ENCODE measurements at places on chromosomes 3 and 15.
A peak's percentile ranks its signal among the peaks of the same experiment; 100 is the strongest.

- no peak for DNase-seq
Measured at GRCh38 chr3:186025161-186025560, 83.7 kb downstream of the ETV5 start.

DNA sequence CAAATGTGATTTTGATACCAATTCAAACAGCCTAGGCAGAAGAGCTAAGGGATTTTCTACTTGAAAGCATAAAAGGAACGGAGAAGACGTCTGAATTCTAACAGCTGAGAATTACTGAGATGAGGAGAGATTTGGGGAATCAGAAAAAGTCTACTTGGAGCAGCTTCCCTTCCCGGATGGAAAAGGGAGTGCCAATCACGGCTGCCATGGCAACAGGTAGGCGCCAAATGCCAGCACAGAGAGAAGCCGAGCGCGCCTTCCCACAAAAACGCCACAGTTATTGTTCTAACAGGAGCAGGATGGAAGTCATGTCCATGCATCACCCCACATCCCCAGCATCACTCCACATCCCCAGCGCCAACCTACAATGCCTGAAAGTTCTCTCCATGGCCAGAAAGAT, 63.5 kb upstream of the PRR20G start:
- no peak for DNase-seq

DNA sequence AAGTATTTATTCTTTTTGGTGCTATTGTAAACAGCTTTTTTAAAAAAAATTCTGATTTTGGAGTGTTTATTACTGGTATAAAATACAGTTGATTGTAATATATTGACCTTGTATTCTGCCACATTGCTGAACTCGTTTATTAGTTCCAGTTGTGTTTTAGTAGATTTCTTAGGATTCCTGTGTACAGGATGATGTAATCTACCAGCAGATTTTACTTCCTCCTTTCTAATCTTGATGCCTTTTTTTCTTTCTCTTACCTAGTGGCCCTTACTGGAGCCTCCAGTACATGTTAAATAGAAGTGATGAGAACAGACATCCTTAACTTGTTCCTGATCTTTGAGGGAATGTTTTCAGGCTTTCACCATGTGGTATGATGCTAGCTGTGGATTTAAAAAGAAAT, 70.4 kb upstream of the KY start:
- no peak for DNase-seq

DNA sequence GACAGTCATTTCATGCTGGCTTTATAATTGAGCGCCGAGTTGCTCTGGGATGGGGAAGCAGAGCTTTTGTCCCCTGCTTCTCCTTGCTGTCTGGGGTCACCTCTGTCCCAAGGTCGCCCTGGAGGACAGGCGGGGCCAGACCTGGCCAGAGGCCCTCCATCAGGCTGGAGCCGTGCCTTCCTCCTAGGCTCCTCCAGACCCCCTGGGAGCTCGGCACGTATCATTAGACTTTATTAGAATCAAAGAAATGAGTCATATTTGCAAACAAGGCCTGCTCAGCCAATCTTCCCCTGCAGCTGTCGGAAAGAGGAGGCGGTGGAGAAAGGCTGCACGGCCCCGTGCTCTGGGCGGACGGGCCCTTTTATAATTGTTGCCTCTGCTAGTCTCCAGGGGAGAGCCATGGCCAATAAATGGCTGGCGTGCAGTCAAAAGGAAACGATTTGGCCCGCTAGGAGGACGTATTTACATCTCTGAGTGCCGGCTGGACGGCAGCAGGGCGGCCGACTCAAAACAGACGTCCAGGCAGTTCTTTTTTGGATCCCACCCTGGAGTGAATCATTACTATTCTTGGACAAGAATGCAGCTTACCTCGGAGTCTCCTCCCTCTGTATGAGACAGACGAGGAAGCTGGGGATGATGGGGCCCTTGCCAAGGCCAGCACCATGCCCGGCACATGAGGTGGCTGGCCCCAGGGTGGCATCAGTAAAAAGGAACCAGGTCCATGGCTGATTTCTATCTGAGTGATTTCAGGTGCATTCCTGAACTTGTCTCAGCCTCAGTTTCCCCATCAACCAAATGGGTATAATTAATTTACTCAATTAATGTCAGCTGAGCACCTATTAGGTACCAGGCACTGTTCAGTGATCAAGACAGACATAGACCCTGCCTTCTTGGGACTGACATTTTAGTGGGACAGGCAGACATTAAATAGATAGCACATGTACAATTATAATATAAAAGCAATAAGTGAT, 50.6 kb downstream of the SLC6A6 start:
- DNase-seq = no peak

DNA sequence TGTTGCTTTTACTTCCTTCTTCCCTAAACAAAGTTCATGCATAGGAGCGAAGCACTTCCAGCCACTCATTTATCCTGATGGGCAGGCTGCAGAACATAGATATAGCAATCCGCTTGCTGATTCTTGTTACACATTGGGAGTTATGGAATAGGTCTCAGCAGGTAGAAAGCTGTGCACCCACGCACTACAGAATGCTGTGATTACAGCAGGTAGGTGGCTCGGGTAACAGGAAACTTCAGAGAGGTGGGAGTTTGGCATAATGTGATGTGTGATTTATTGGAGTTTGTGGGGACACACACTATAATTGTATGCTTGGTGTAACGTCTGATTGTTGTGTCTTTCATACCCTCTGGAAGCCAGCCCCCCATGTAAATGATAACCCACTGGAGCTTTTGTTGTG, 99.2 kb upstream of the MEIS2 start:
- no peak for DNase-seq

GRCh38 chr15:31352911-31353811, 26.5 kb downstream of the KLF13 start:
- no peak for DNase-seq

- DNase-seq = peak; percentile 88
Measured at GRCh38 chr3:187748050-187748481, 2.8 kb upstream of the BCL6 start.

- DNase-seq = no peak
Measured at GRCh38 chr3:189589179-189589569, 42.0 kb upstream of the TP63 start.

DNA sequence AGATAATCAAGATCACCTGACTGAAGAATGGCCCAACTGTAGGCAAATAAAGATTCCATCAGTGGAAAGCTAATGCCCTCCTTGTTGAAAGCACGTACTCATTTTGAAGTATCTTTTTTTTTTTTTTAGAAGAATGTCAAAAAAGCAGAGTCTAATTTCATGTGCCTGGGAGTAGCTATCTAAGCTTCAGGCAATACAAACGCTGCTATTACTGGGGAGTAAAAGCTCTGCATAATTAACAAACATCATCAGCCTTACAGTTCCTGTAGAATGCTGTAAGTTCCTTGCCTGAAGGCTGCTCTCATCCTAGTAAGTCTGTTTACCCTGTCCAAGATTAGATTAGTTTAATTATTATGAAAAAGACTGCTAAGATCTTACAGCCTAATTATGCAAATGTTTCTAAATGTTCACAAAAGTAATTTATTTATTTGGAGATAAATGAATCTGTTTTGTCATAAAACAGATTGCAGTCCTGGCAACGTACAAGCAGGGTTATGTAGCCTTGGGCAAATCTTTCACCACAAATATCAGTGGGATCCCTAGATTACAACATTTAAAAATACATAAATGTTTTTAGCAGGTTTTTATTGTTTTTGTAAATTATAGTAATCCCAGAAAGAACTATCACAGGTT, 451.3 kb upstream of the AGTR1 start:
- no peak for DNase-seq

DNA sequence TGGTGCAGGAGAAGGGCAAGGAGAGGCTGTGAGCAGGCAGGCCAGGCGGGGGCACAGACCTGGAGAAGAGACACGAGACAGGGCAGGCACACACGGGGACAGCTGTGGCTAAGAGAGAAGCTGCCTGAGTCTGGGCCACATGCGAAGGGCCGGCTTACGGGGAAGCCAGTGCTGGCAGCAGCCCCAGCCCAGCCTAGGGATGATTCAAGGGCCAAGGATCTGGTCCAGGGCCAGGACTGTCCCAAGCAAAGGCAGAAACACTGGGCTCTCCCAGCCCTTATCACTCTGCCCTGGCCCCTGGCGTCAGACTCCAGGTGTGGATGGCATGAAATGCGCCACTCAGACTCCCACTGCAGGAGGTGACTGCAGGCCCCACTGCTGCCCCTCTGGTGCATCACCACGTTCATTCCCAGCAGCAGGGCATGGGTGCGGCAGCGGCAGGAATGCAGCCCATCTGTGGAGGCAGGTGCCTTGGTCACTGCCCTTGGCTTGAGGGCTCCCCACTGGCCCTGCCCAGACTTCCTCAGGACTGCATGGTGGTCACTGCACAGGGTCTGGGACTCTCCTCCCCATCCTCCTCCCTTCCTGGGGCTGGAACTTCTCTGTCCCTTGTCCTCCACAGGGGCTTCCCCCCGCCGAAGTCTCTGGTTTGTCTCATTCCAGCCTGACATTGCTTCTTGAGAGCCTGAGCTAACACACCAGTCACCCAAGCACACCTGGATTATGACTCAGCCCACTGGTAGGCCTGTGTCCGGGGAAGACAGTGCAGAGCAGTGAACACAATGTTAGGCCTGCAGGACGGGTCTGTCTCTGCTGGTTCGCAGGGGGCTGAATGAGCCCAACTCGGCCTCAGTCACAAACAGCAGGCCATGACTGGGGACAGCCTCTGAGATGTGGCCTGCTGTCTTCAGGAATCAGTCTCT, 69.3 kb downstream of the TBC1D2B start:
- no peak for DNase-seq

DNA sequence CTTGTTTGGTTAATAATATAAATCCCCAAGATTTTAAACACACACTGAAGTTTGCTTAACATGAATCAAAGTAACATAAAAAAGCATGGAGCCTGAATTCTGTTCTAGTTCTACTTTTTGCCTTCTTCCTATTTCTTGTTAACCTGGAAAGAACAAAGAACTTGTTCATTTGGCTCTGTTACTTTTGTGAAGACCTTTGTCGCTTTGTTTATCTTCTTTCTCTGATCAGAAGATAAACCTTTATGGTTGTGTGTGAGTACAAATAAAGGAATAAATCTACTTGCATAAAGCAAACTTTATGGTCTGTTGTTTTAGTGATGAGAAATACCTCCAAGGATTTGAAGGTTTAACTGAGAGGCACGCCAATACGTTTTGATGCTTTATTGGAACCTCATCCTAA, 210.1 kb upstream of the SATB1 start:
- no peak for DNase-seq

- DNase-seq = peak; percentile 63
Measured at GRCh38 chr3:49903451-49904424, at the start of gene MST1R. TSS of gene MST1R (minus strand) at chr3:49903873. CDS start at chr3:49903609, 264 bp downstream.

- no peak for DNase-seq
Measured at GRCh38 chr3:149830902-149831301, 17.9 kb downstream of the RNF13 start.

DNA sequence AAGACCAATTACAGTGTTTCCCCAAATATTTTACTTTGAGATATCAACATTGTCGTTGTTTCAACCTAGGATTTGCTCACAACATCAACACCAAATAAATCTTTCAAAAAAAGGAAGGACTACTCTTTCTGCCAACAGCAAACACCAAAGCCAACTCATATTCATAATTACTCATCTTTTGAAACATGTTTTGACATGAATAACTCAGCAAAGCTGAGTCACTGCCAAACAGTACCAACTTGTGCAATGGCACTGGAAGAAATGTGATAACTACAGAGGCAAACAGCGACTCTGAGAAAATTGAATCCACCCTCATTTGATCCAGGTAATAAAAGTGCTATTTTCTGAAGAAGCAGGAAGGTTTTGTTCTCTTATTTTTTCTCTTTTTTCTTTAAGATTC, 67.2 kb downstream of the PEX5L start:
- no peak for DNase-seq

DNA sequence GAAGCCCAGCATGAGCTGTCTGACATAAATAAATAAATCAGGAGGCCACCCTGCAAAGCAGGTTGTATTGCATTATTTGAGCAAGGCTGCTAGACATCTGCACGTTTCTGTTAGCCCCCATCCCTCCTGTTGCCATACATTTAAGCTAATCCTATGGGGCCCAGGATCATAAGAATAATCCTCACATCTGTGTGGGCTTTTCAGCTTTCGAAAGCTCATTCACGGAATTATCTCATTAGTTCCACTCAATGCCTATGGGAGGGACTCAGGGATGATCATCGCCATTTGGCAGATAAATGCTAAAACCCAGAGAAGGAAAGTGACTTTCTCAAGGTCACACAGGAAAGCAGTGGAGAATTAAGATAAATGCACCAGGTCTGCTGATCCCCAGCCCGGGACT, 123.4 kb downstream of the TLE3 start:
- no peak for DNase-seq

GRCh38 chr15:63860555-63860954, 26.8 kb upstream of the HERC1 start:
- DNase-seq = no peak

GRCh38 chr3:184663756-184664155, 48.1 kb downstream of the MAGEF1 start:
- DNase-seq = no peak

- no peak for DNase-seq
Measured at GRCh38 chr3:80232760-80233159, 465.0 kb upstream of the ROBO1 start.

DNA sequence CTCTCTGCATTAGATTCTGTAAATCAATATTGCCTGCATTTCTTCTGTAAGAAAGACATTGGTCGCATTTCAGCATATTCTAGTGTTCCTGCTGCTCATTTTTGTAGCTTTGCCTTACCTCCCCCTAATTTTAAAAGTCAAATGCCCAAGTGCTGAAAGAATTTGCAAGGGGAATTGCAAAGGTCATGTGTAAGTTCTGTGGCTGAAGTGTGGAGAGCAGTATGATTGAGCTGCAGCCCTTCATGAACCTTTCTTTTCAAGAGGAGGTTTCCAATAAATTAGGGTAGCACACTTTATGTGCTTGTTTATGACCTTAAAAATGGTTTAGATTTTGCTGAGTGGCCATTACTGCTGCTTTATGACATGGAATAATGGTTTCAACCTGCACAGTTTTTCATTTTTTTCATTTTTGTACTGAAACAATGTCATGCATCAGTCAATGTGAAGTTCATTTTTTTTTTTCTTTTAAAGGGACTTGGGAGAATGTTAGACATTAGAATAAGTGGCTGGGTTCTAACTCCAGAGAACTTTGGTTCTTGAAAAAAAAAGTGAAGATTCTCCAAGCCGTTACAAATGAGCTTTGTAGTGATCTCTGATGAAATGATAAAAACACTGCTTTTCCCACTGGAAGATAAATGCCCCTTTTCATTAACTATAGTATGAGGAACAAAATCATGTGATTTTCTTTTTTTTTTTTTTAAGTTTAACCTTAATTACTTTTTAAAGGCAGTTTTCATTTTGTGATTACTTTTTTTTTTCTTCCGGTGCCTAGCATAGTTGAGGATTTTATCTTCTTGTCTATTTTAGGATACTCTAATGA, 99.6 kb downstream of the MITF start:
- DNase-seq = no peak

DNA sequence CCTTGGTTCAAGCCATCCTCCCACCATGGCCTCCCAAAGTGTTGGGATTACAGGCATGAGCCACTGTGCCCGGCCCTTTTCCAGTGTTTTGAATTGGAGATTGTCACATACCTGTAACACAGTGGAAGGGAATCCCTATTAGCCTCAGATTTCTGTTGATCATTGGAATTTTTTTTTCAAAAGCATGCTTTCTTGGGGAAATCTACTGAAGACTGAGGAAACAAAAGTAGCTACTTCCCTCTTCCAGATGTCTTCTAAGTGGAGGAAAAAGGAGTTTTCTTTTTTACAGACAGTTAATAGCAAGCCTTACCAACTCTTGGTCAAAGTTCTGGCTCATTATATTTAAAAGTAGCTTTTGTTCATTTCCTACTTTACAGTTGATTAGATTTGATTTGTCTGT, 33.7 kb downstream of the CHD2 start:
- DNase-seq = no peak
